Thymus (tissue), 14 donors: ENCODE measurements at places on chromosomes 5 and 9. TPM values are rescaled to one million over a fixed set of nuclear protein-coding genes. Genes with fewer than 3 reads are reported as not detected.

DNA sequence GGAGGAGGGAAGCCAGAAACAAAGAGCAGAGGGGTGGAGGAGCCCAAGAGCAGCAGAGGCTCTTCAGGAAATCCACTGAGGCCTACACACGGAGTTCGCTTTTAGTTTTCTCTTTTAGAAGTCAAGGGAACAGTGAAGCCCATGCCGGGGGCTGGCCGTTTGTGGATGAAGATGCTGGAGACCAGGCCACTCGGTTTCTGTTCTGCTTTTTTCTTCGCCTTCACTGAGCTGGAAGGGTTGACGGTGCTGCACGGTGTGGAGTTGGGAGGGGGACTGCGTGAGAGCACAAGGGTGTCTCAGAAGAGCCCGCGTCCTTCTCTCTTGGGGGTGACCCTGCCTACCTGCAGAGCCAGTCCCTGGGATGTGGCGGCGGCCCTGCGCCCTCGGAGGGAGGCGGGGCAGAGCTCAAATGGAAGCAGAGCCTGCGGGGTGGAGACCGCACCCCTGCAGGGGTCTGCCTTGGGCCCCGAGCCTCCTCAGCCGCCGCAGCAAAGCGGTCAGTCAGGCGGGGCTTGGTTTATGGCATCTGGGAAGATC is 68.5 kb upstream of the CACNA1B start:
- H3K27me3 ChIP-seq = no peaks in the 10 kb centered on the region
- no peak for DNase-seq
- H3K4me1 ChIP-seq = no peaks in the 10 kb centered on the region
- peaks cover 16% of the 10 kb centered on the region for H3K36me3 ChIP-seq
- H3K4me3 ChIP-seq = no peak overlapping the region

DNA sequence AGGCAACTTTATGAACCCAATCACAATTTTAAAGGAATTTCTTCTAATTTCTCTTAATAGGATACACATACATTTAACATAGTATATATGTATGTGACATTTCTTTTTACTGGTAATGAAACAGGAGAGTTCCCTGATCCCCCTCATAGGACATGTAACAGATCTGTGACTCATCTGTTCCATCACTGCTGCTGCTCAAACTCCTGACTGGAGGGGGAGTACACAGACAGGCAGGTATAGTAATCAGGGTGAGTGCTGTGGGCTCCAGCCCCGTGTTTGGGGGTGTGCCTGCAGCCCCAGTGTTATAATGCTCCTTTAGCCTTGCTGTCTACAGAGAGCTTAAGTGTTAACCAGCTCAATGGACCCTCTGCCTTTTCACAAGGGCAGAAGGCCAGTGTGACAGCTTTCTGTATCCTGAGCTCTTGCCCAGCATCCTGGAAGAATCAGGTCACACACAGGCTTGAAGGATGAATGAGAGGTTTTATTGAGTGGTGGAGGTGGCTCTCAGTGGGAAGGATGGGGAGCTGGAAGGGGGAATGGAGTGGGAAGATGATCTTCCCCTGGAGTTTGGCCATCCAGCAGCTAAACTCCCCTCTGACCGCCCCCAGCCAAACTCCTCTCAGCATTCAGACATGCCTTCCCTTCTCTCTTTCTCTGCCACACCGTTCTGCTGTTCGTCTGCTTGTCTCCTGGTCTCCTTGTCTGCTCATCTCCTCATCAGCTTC is 161.3 kb downstream of the ZNF608 start:
- H3K4me1 ChIP-seq = no peaks in the 10 kb centered on the region
- DNase-seq = no peak
- H3K36me3 ChIP-seq = no peaks in the 10 kb centered on the region
- no peak overlapping the region for H3K4me3 ChIP-seq
- H3K27ac ChIP-seq = no peak overlapping the region

- no peaks in the 10 kb centered on the region for H3K36me3 ChIP-seq
- no peaks in the 10 kb centered on the region for H3K4me1 ChIP-seq
- no peak overlapping the region for H3K4me3 ChIP-seq
These were observed 463.7 kb upstream of the WWC1 start for GRCh38 chr5:167827766-167828165.

Gene PCDHGA10
- 0.61 TPM for total RNA-seq

- no peak overlapping the region for H3K4me3 ChIP-seq
- peaks cover 3% of the 10 kb centered on the region for H3K36me3 ChIP-seq
- H3K27ac ChIP-seq = no peak overlapping the region
- DNase-seq = no peak
- H3K27me3 ChIP-seq = no peaks in the 10 kb centered on the region
These were observed 64.3 kb downstream of the CPLANE1 start for GRCh38 chr5:37184748-37185364.

DNA sequence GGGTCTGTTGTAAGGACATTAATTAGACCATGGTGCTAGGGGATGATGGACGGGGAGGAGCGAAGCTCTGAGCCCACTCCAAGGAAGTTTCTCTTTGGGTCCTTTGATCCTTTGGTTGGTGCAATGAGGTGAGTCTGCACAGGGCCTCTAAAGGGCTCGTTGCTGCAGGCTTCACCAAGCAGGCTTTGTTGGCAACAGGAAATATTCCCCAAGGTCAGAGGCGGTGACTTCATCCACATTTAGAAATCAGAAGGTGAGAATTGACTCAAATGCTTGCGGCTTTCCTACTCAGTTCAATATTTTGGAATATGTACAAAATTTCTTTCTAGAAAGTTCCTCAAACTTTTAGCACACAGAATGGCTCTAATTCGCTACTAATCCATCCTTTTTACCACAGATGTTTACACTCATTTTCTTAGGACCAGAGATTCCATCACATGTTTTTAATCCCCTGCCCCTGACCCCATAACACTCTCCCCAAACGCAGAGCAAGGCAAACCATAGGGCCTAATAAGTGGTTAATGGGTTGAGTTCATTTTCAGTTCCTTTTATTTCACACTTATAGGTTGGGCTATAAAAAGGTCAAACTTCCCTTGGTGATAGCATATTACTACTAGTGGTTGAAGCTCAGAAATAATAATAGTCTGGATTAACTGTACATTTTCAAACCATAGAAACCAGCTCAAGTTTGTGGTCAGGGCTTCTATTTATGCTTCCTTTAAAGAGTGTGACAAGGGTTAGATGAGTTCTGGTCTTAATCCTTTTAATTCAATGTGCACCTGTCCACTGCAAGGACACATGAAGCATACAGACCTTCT is 37.3 kb upstream of the TMEM252 start:
- no peak overlapping the region for H3K27ac ChIP-seq
- H3K4me1 ChIP-seq = no peaks in the 10 kb centered on the region

GRCh38 chr9:78525986-78526560 is 229.1 kb downstream of the PSAT1 start:
- no peaks in the 10 kb centered on the region for H3K4me1 ChIP-seq
- no peak overlapping the region for H3K4me3 ChIP-seq
- no peak for DNase-seq
- no peaks in the 10 kb centered on the region for H3K27me3 ChIP-seq
- H3K27ac ChIP-seq = no peak overlapping the region
- H3K36me3 ChIP-seq = no peaks in the 10 kb centered on the region
